ENCODE measurements at places on chromosomes 16 and 17.

GRCh38 chr16:57009643-57010170 lies 20.4 kb downstream of the NLRC5 start:
- no peak for DNase-seq
- H3K27me3 ChIP-seq, result no peaks in the 10 kb centered on the region
- H3K27ac ChIP-seq, result no peak overlapping the region
- no peaks in the 10 kb centered on the region for H3K36me3 ChIP-seq
- H3K4me3 ChIP-seq, result no peak overlapping the region

GRCh38 chr17:4879601-4880000 lies 19.7 kb upstream of the C17orf107 start:
- no peak overlapping the region for H3K4me3 ChIP-seq
- H3K27ac ChIP-seq, result no peak overlapping the region
- no peak for DNase-seq
- H3K27me3 ChIP-seq, result no peaks in the 10 kb centered on the region
- no peaks in the 10 kb centered on the region for H3K36me3 ChIP-seq
- H3K4me1 ChIP-seq, result no peaks in the 10 kb centered on the region

DNA sequence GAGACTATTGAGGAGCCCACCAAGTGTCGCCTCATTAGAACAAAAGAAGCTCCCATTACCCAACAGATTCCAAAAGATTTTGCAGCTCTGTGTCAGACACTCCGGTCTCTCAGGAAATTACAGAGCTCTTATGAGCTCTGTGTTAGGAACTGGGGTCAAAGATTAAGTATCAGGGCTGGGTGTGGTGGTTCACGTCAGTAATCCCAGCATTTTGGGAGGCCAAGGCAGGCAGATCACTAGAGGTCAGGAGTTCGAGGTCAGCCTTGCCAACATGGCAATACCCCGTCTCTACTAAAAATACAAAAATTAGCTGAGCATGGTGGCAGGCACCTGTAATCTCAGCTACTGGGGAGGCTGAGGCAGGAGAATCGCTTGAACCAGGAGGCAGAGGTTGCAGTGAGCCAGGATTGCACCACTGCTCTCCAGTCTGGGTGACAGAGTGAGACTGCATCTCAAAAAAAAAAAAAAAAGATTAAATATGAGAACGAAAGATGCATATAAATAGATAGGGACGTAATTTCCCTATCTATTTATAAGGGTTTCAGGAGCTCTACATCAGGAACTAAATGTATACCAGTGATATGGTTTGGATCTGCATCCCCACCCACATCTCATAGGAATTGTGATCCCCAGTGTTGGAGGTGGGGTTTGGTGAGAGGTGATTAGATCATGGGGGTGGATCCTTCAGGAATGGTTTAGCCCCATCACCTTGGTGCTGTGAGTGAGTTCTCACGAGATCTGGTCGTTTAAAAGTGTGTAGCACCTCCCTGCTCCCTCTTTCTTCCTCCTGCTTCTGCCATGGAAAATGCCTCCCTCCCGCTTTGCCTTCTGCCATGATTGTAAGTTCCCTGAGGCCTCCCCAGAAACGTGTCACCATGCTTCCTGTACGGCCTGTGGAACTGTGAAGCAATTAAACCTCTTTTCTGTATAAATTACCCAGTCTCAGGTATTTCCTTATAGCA lies 111.4 kb downstream of the PRKCA start:
- H3K36me3 ChIP-seq, result no peaks in the 10 kb centered on the region
- no peak overlapping the region for H3K27ac ChIP-seq
- no peak overlapping the region for H3K4me3 ChIP-seq
- no peaks in the 10 kb centered on the region for H3K27me3 ChIP-seq

DNA sequence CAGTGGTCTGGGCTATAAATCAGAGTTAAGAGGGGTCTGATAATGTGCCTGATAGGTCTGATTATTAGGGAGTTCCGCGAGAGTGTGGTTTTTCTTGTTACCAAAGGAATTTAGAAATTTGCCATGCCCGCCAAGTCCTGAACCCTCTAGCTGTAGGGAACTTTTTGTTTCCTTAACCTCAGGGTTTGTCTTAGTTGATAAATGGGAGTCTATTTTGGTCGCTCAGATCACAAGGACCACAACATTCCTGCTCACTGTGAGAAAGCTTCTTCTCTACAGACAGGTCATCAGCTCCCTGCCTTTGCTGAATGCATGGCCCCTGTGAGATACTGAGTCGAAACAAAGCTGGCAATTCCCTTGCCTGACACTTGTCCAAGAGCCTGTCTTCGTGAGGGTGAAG lies 497.8 kb downstream of the HS3ST4 start:
- H3K4me3 ChIP-seq, result no peak overlapping the region
- DNase-seq, result no peak
- no peak overlapping the region for H3K27ac ChIP-seq

DNA sequence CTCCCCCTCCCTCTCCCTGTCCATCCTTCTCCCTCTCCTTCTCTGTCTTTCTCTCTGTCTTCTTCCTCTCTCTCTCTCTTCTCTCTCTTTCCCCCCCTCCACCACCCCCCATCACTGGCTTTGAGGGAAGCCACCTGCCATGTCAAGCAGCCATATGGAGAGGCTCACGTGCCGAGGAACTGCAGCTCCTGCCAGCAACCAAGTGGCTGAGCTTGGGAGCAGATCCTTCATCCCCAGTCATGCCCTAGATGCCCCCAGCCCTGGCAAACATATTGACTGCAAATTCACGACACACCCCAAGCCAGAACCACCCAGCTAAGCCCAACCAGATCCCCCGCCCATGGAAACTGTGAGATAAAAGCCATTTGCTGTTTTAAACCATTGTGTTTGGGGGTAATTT lies 40.9 kb upstream of the RBFOX3 start:
- peak; percentile 14 for DNase-seq
- no peaks in the 10 kb centered on the region for H3K4me1 ChIP-seq
- H3K4me3 ChIP-seq, result no peak overlapping the region
- peaks cover 2% of the 10 kb centered on the region for H3K27me3 ChIP-seq
- no peak overlapping the region for H3K27ac ChIP-seq

GRCh38 chr16:2532494-2533141 lies 1.4 kb upstream of the CEMP1 start:
- H3K36me3 ChIP-seq, result peaks cover 6% of the 10 kb centered on the region
- H3K4me1 ChIP-seq, result peaks cover 13% of the 10 kb centered on the region
- H3K4me3 ChIP-seq, result peak overlapping the region; percentile 42

DNA sequence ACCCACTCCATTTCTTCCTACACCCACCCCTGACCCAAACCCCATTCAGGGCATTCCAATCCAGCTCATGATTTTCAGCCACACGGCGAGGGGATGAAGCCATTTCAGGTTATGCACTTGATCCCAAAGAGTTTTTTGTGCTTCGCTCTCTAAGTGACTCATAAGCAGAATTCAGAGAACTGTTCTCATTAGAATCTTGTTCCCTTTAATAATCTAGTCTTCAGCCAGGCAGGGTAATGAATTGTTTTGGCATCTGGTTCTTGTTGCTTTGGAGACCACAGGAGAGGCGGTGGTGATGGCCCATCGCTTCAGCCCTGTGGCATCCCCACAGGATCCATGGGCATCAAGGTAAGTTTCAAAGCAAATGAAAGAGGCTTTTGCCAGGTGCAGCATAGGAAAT lies 4.8 kb upstream of the KRT31 start:
- H3K4me1 ChIP-seq, result no peaks in the 10 kb centered on the region
- H3K27ac ChIP-seq, result no peak overlapping the region
- H3K4me3 ChIP-seq, result no peak overlapping the region
- DNase-seq, result no peak
- H3K27me3 ChIP-seq, result no peaks in the 10 kb centered on the region

DNA sequence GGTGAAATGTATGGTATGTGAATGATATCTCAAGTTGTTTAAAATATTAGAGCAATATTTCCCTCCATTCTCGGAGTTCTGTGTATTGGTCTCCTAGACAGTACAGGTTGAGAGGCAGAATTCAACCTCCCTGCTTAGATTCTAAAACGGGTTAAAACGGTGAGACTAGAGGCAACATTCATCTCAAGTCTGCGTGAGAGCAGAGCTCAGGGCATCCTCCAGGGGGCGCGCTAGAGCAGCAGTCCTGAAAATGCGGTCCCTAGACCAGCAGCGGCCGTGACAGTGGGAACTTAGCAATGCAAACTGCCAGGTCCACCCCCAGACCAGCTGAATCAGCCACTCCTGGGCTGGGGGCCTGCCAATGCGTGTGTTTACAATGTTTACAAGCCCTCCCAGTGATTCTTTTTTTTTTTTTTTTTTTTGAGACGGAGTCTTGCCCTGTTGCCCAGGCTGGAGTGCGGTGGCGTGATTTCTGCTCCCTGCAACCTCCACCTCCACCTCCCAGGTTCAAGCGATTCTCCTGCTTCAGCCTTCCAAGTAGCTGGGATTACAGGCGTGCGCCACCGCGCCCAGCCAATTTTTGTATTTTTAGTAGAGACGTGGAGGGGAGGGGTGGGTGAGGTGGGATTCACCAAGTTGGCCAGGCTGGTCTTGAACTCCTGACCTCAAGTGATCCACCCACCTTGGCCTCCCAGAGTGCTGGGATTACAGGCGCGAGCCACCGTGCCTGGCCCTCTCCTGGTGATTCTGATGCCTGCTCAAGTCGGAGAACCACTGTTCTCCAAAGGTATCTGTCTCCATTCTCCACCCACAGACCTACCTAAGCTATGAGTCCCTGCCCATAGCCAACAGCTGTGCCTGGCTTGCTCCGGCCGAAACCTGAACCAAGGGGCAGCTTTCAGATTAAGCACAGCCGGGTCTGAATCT lies 24.2 kb downstream of the KLHL36 start:
- H3K4me3 ChIP-seq, result no peak overlapping the region
- no peaks in the 10 kb centered on the region for H3K4me1 ChIP-seq
- peaks cover 3% of the 10 kb centered on the region for H3K36me3 ChIP-seq
- H3K27me3 ChIP-seq, result no peaks in the 10 kb centered on the region

DNA sequence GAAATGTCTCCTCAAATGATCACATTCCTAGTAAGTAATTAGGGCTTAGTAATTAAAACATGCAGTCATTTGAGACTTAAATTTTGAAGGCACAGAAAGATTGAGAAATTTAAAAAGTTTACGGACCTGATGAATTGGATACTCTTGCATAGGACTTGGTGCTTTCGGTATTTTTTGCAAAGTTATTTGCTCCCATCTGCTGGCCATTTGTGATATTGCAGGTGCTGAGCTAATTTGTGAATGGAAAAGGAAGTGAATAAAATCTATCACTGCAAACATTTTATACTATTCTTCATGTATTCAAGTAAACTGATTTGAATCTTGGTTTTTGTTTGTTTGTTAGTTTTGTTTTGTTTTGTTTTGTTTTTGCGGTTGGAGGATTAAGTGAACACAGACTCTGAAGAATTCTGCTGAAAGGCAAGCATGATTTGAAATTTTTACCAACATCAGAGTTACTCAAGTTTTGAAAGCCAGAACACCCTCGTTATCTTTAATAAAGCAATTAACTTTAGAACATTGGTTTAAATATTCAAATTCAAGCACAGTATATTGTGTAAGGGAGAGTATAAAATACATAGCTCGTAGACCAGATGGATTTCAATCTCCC lies 689.5 kb upstream of the RBFOX1 start:
- no peaks in the 10 kb centered on the region for H3K36me3 ChIP-seq
- no peak overlapping the region for H3K27ac ChIP-seq
- no peak overlapping the region for H3K4me3 ChIP-seq
- H3K27me3 ChIP-seq, result no peaks in the 10 kb centered on the region
- no peaks in the 10 kb centered on the region for H3K4me1 ChIP-seq

GRCh38 chr16:70342016-70342415 lies 4.7 kb upstream of the DDX19A start:
- H3K4me1 ChIP-seq, result peaks cover 2% of the 10 kb centered on the region
- H3K27ac ChIP-seq, result no peak overlapping the region
- no peak for DNase-seq
- no peaks in the 10 kb centered on the region for H3K27me3 ChIP-seq

DNA sequence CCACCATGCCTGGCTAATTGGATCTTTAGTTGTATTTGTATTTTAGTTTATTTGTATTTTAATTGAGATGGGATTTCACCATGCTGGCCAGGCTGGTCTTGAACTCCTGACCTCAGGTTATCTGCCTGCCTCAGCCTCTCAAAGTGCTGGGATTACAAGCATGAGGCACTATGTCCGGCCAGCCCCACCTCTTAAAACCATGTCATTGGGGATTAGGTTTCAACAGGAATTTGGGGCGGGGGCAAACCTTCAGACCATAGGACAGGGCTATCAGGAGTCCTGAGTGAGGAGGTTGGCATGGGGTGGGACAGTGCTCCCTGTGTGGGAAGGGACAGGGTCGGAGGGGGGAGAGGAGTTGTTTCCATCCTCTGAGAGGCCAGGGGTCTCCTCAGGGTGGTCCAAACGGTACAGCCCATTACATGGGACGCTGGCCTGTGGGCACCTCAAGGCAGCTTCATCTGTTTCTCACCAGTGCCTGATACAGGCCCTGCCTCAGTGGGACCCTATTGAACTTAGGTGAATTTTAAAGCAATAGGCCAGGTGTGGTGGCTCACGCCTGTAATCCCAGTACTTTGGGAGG lies 21.6 kb downstream of the GAA start:
- H3K4me1 ChIP-seq, result no peaks in the 10 kb centered on the region
- H3K4me3 ChIP-seq, result no peak overlapping the region
- no peak overlapping the region for H3K27ac ChIP-seq
- no peaks in the 10 kb centered on the region for H3K36me3 ChIP-seq
- no peak for DNase-seq

DNA sequence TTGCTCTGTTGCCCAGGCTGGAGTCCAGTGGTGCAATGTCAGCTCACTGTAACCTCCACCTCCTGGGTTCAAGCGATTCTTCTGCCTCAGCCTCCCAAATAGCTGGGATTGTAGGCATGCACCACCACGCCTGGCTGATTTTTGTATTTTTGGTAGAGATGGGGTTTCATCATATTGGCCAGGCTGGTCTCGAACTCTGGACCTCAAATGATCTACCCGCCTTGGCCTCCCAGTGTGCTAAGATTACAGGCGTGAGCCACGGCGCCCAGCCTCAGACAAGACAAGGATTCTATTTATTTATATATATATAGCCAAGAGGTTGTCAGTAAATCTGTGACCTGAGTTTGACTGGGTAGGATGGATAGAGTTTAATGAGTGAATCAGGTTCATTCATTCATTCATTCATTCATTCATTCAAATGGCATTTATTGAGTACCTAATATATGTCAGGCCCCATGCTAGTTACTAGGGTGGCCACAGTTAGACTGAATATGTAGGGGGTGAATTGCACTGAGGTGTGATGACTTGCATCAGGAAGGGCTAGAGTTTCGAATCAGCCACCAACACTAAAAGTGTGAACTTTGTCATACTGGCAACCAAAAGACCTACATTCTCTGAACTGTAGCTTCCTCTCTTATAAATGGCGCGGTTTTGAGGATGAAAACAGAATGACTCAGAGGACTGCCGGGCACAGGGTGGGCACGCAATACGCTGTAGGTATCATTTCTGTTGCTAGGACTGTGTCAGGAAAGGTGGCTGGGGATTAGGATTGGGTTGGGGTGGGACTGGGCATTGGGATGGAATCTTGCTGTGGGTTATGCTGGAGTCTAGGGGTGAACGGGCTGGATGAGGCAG lies 37.8 kb downstream of the ITGAE start:
- no peak overlapping the region for H3K4me3 ChIP-seq
- H3K27ac ChIP-seq, result no peak overlapping the region
- H3K36me3 ChIP-seq, result no peaks in the 10 kb centered on the region
- H3K27me3 ChIP-seq, result no peaks in the 10 kb centered on the region
- DNase-seq, result no peak

GRCh38 chr17:9002606-9003354 lies 18.5 kb upstream of the NTN1 start:
- H3K4me1 ChIP-seq, result peaks cover 14% of the 10 kb centered on the region
- H3K4me3 ChIP-seq, result no peak overlapping the region
- no peak for DNase-seq
- H3K36me3 ChIP-seq, result no peaks in the 10 kb centered on the region
- H3K27ac ChIP-seq, result no peak overlapping the region

GRCh38 chr16:85197611-85198566 lies 85.6 kb upstream of the CIBAR2 start:
- no peaks in the 10 kb centered on the region for H3K36me3 ChIP-seq
- no peaks in the 10 kb centered on the region for H3K27me3 ChIP-seq
- no peak overlapping the region for H3K4me3 ChIP-seq
- peaks cover 13% of the 10 kb centered on the region for H3K4me1 ChIP-seq
- no peak overlapping the region for H3K27ac ChIP-seq
- no peak for DNase-seq

All from liver (tissue), 10 donors.